ENCODE measurements at places on chromosomes 3 and 15. TPM values are rescaled to one million over a fixed set of nuclear protein-coding genes. Genes with fewer than 3 reads are reported as not detected.

- DNase-seq = no peak
Observed at GRCh38 chr3:166283840-166284239, 446.6 kb upstream of the BCHE start.

DNA sequence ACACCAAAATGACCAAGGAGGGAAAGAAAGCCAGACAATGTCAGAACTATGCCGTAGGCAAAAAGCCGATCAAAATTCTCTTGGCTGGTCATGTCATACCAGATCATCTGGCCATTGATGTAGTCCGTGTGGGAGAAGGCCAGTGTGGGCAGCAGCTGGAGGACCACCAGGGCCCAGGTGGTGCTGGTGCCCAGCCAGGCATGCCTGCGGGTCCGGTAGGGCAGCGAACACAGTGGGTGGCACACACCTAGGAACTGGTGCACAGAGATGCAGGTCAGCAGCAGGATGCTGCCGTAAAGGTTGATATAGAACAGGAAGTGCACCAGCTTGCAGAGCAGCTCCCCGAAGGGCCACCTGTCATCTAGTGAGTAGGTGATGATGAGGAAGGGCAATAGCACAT, 39.5 kb downstream of the MFSD1 start:
- no peak for DNase-seq

The STAC gene
- total RNA-seq = 0.51 TPM

The TASOR gene
- total RNA-seq = 29.0 TPM

Data from cardiac septum (tissue), 1 donor.